ENCODE measurements at places on chromosomes 5 and 9.

GRCh38 chr9:71504636-71505035 lies 263.7 kb downstream of the CEMIP2 start:
- DNase-seq: no peak

DNA sequence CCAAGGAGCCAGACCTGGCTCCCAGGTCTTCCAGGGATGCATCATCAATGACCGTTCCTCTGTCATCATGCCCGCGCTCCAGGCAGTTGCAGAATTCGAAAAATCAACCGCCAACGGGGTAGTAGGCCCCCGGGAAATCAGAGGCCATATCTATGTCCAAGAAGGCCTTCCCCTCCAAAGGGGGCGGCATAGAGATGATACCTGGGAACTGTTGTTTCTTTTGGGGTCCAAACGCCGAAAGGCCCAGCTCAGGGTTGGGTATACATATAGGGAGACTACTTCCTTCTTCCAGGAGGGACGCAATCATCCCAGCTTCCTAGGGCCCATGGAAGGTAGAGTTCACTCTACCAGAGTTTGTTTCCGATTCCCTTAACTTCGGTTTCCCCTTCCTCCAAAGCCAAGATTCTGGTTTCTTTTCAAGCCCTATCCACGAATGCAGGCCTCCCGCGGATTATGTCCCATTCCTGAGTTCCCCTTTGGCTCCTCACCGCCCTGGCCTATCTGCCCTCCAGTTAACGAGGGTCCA lies 754 bp downstream of the DCAF12 start:
- no peak for DNase-seq

DNA sequence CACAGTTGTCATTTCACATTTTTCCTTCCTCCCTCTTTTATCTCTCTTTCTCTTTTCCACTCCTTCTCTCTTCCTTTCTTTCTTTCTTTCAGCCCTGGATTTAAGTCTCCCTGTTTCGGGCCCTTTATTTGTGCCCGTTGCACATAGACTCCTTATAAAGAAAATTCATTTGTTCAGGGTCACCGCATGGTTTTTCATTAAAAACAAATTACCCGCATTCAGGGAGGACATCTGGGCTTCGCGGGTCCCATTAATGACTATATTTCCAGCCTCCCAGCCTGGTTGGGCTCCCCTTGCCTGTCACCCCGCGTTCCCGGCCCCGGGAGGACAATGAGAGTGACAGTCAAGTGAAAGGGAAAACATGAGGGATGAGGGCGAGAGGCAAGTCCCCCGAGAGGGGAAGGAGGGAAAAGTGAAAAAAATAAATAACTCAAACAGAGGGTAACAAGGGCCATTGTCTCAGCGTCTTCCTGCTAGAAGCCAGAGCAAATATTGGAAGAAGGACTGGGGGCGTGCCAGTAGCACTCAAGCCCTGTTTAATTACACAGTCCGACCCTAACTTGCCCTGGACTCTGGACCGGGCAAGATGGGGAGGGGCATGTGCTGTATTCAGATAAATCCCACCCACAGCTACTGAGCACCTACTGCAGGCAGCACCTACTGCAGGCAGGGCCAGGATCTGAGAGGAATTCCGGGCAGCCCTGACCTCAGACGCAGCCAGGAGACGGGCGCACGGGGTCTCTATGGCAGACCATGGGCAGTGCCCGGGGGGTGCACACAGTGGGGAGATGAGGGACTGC lies 166.2 kb downstream of the PAX5 start:
- no peak for DNase-seq

DNA sequence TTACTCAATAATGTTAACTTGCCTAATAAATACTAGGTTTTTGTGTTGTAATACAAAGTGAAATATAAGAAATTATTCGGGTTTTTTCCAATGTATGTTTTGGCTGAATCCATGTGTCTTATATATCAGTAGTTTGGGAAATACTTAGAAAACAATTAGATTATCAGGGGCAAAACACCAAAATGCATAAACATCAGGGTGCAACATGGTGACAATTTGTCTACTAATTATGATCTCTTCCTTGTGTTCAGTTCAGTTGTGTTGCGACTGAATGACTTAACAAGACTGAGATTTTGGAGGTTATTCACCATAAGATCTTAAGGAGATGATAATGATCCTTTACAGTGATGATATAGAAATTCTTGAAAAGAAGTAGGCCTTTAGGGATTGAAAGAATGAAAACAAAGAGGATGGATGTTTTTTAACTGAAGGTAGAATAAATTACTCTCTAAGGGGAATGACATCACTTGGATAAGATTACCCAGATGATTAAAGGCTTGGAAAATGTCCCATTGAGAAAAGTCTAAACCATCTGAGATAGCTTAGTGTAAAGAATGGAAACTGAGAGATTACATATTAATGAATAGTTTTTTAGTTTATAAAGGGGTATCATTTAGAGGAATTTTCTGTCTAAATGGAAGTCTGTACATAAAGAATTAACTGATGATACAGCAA lies 415.8 kb downstream of the SPATA31D1 start:
- no peak for DNase-seq

DNA sequence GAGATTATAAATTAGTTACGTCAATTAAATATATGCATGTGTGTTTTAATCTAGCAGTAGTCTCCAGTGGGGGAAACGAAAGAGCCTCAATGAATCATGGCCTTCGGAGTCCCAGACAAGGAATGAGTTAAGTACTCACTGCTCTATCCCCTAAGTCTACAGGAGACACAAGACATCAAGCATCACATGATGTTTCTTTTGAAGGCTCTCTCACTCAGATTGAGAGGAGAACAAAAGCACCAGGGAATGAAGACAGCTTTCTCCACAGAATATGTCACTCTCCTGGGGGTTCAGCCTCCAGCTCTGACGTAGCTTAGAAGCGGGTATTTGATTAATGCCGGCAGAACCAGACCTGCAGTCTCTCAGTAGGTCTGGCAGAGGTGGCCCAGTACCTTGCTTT lies 381.4 kb downstream of the ACTL7B start:
- DNase-seq: no peak

- no peak for DNase-seq
These were observed 56.3 kb downstream of the ERAP1 start for GRCh38 chr5:96751203-96752169.

GRCh38 chr9:14352503-14352902 lies 38.6 kb upstream of the NFIB start:
- DNase-seq: no peak

DNA sequence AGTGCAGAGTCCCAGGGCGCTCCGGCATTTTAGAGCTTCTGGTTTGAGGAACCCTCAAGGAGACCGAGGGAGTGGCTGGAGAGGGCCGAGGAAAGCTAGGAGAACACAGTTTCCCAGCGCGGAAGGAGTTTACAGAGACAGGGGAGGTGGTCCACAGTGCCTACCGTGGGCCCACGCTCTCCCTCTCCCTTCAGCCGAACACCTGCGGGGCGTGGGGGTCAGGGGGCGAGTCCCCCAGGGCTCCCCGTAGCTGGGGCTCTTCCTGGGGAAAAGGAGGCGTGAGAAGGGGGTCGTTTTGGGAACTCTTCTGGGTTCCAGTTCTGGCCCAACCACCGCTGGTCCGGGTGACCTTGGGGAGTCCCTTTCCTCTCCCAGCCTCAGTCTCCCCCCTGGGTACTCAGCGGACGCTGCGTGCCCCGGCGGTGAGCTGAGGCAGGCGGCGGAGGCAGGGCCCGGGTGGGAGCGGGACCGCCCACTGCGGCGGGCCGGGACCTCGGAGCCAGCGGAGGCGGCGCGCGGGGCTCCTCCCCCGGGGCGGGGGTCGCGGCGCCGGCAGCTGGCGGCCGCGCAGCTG lies 368 bp upstream of the FRMPD1 start:
- no peak for DNase-seq

- DNase-seq: no peak
These were observed 194 bp upstream of the RXFP3 start for GRCh38 chr5:33936004-33936380.

- no peak for DNase-seq
These were observed 488.6 kb upstream of the TRPC7 start for GRCh38 chr5:136853971-136854370.

GRCh38 chr9:102740578-102740977 lies 254.6 kb upstream of the CYLC2 start:
- no peak for DNase-seq

DNA sequence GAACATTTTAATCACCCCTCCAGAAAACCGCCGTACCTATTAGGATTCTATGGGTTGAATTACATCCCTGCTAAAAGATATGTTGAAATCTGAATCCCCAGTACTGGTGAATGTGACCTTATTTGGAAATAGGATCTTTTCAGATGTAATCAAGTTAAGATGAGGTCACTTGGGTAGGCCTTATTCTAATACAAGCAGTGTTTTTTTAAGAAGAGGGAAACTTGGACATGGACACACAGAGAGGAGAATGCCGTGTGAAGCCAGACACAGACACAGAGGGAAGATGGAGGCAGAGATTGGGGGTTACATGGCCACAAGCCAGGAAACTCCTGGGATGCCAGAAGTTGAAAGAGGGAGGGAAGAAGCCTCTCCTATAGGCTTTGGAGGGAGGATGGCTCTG lies 183.5 kb downstream of the GNA14 start:
- no peak for DNase-seq

DNA sequence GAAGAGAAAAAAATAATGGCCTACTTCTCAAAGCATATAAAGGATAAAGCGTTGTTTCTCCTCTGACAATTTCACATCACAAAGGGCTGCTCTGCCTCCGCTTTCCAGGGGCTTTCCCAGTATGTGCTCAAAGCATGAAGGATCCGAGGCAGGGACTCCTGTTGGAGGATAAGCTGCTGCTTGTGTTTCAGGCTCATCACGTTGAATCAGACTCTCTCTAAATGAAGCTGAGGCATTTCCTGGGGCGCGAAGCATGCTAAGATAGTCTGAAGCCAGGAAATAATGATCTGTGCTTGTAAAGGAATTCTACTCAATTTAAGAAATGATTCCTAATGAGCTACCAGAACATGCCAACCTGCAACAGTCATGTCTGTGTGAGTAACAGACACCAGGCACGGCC lies 97.5 kb downstream of the MARCHF11 start:
- DNase-seq: no peak

- DNase-seq: no peak
These were observed 78.1 kb upstream of the DAP start for GRCh38 chr5:10839118-10839517.

- DNase-seq: no peak
These were observed 302.6 kb downstream of the ACTL7B start for GRCh38 chr9:108553111-108553635.

GRCh38 chr9:107158321-107158720 lies 124.8 kb upstream of the RAD23B start:
- no peak for DNase-seq

DNA sequence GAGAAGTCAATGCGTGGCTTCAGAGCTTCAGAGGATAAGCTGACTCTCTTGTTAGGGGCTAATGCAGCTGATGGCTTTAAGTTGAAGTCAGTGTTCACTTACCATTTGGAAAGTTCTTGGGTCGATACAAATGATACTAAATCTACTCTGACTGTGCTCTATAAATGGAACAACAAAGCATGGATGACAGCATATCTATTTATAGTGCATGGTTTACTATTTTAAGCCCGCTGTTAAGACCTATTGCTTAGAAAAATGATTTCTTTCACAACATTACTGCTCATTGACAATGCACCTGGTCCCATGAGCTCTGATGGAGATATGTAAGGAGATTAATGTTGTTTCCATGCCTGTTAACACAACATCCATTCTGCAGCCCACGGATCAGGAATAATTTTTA lies 435.7 kb downstream of the MAT2B start:
- DNase-seq: no peak

- DNase-seq: peak; percentile 27
These were observed 29.3 kb downstream of the CDHR2 start for GRCh38 chr5:176578391-176578808.

Data from T follicular helper cell (primary cell).